Activated naive CD8-positive, alpha-beta T cell treated with anti-CD3 and anti-CD28 coated beads for 36 hours (primary cell): ENCODE measurements at places on chromosomes 5 and 9. TPM values are rescaled to one million over a fixed set of nuclear protein-coding genes. Genes with fewer than 3 reads are reported as not detected.

LCP2 gene
- total RNA-seq = 199 TPM

DNA sequence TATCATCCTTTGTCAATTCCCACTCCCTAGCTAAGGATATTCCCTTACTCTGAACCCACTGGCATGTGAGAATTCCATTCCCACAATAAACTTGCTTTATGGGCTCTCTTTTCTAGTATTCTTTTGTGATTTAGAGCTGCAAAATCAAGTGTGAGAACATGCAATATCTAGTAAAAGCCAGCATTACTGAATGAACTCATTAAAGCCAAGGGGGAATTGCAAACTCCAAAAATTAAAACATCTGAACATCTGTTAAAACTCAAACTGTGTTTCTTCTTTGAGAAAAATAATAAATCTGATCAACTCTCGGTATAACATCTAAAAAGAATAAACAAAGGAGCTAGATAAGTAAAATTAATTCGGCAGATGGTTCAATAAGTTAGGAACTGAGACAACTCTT, 53.1 kb upstream of the MPDZ start:
- no peak for DNase-seq

DNA sequence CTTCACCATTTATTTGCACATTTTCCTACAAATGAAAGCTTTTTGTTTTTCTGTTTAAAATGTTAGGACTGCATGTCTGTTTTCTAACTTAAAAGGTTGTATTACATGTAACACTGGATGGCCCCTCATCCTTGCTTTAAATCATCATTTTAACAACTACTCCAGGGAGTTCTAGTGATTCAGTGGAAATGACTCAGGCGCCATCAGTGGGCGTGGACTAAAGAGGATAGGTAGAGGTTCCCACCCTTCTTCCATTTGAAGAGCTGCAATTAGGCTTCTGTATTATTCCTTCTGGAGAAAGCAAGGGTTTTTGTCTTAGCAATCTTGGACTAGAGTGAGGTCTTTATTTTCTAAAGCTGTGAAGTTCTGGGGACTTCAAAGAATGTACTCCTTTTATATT, 213.7 kb downstream of the TMEM38B start:
- no peak for DNase-seq

DNA sequence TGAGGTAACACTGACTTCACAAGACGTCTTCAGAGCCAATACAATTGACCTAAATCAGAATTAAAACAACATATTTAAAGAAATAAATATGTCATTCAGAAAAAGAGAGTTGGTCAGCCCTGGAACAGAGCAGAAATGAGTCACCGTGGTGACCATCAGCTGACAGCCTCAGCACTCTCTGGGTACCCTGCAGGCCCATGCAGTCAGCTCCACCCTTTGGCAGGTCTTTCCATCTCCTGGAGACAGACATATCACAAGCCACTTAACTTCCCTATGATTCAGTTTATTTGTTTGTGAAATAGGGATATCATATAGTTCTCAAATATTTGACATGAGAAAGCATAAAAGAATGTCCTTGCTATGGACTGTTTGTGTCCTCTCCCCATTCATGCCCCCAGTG, 151.6 kb upstream of the MEF2C start:
- no peak for DNase-seq

DNA sequence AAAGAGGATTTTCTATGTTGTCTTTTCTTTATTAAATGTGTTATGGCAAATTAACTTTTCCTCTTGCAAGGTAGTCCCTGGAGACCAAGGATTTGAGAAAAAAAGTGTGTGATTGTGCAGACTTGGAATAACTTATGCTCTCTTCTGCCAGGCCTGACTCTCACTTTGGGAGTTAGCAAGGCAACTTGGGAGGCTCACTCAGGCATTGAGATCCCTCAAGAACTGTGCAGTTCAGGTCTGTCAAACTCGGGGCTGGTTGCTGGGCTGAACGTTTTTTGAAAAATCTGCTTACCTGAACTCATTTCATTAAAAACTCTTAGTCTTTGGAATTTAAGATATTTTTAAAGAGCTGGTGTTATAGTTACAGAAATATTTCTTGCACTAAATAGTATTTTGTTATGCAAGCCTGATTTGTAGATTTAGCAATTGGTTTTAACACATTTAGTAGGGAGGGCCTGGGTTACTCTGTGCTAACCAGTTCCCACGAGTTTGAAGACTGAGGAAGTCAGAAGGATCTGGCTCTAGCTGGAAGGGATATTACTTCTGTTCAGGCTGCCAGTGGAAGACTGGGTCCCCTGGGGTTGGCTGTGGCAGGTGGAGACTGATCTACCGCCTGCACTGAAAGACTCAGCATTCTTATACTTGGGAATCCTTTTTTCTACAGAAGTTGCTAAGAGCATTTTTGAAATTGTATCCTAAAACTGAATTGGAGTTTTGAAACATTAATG, 150.4 kb upstream of the PCSK5 start:
- DNase-seq = no peak

- DNase-seq = no peak
These were observed 88.3 kb downstream of the ANKRD33B start for GRCh38 chr5:10652151-10652550.

- no peak for DNase-seq
These were observed 61.9 kb downstream of the FAM78A start for GRCh38 chr9:131214286-131214856.

RGS7BP gene
- not detected for total RNA-seq

GRCh38 chr5:53073348-53073747, 36.2 kb downstream of the MOCS2 start:
- no peak for DNase-seq

NPDC1 gene
- total RNA-seq = 13.5 TPM

GRCh38 chr9:118483677-118484076, 779.5 kb downstream of the TLR4 start:
- no peak for DNase-seq

OTP gene
- total RNA-seq = not detected
